Heart left ventricle (tissue), 16 donors: ENCODE measurements at places on chromosomes 16 and 17. TPM values are rescaled to one million over a fixed set of nuclear protein-coding genes. Genes with fewer than 3 reads are reported as not detected.

Gene CETP
- not detected for total RNA-seq

Gene MYO15A
- 0.19 TPM for total RNA-seq

Gene MINK1
- total RNA-seq, result 41.4 TPM

Gene PIK3R6
- total RNA-seq, result 0.21 TPM

Gene GRAPL
- total RNA-seq, result 2.7 TPM

Gene NT5M
- 10.5 TPM for total RNA-seq

Gene LGALS9B
- not detected for total RNA-seq

Gene MYL4
- 52.4 TPM for total RNA-seq

Gene ABCA10
- 1.6 TPM for total RNA-seq

Gene PIMREG
- not detected for total RNA-seq

Gene PTGES3L
- 24.6 TPM for total RNA-seq

Gene CD300C
- not detected for total RNA-seq

Gene PRM3
- total RNA-seq, result not detected

Gene SCGB1C2
- not detected for total RNA-seq

Gene TMC6
- total RNA-seq, result 41.5 TPM

Gene WDR81
- total RNA-seq, result 7.4 TPM

Gene MT1X
- 149 TPM for total RNA-seq

Gene NPIPA3
- total RNA-seq, result not detected

Gene AANAT
- total RNA-seq, result not detected

Gene KRTAP9-9
- not detected for total RNA-seq

Gene KIF22
- 18.6 TPM for total RNA-seq

Gene SPAG5
- total RNA-seq, result 3.3 TPM

Gene KLHL10
- total RNA-seq, result not detected

Gene EVPL
- total RNA-seq, result 0.12 TPM

Gene XYLT1
- total RNA-seq, result 1.4 TPM

Gene IRF8
- total RNA-seq, result 4.1 TPM

Gene TPSG1
- total RNA-seq, result not detected

Gene SUZ12
- 10.1 TPM for total RNA-seq

Gene TMIGD1
- total RNA-seq, result not detected

Gene PERCC1
- total RNA-seq, result not detected

Gene PSMB3
- total RNA-seq, result 145 TPM

Gene CASKIN2
- 32.7 TPM for total RNA-seq

Gene KRT33A
- not detected for total RNA-seq

Gene DCAKD
- total RNA-seq, result 32.4 TPM

Gene SMIM36
- not detected for total RNA-seq

Gene EVI2A
- total RNA-seq, result 3.9 TPM

Gene SCARF1
- total RNA-seq, result 12.9 TPM

Gene SLC5A11
- not detected for total RNA-seq

Gene KRTAP2-2
- not detected for total RNA-seq

Gene FZD2
- total RNA-seq, result 2.7 TPM
